Amniotic epithelial cell (primary cell): ENCODE measurements at places on chromosomes 4 and X.

DNA sequence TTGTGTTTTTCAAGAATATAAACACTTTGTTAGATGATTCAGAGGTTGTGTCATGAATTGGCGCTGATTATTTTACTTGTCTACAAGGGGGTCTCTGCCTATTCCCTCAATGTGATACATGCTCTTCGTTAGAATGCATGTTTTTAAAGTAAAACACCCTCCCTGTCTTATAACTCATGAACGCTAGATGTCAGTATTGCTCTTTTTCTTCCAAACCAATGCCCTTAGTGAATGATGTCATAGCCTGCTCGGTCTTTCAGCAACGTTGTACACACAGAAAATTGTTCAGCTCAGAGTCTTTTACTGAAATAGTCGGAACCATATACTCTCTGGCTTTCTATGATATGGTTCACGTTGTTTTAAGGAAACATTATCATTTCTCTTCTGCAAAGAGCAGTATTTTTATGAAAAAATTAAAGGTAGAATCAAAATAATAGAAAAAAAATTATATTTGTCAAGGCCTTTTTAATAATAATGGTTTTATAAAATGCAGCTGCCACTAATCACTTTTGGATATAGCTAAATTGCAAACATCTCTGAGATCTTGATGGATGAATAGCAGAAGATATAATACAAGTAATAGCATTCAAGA is 292.9 kb downstream of the TLL1 start:
- DNase-seq = peak; percentile 71

GRCh38 chrX:103439161-103439560 is 62.8 kb downstream of the BEX3 start:
- no peak for DNase-seq

GRCh38 chrX:150313514-150313913 is 49.6 kb upstream of the MAMLD1 start:
- no peak for DNase-seq

DNA sequence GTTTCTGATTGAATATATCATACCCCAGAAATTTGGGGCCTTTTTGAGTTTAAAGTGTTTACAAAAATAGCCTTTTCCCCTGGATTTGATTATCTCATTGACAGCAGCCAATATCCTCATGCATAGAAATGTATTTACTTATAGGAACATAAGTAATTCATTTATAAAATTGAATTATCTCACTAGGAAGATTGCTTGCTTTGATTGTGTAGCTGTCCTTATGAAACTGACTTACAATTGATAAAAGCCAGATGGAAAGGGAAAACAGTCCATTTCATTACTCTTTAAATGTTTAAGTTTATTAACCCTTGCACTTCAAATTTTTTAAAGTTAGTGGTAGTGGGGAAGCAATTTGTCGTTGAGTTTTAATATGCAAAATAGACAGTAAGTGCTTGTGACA is 310.2 kb upstream of the TBX22 start:
- DNase-seq = no peak
